M059J (cell line): ENCODE measurements at places on chromosomes 3 and 15. TPM values are rescaled to one million over a fixed set of nuclear protein-coding genes. Genes with fewer than 3 reads are reported as not detected.

GRCh38 chr15:41967506-41968206 is 4.7 kb downstream of the EHD4 start:
- DNase-seq: no peak

DNA sequence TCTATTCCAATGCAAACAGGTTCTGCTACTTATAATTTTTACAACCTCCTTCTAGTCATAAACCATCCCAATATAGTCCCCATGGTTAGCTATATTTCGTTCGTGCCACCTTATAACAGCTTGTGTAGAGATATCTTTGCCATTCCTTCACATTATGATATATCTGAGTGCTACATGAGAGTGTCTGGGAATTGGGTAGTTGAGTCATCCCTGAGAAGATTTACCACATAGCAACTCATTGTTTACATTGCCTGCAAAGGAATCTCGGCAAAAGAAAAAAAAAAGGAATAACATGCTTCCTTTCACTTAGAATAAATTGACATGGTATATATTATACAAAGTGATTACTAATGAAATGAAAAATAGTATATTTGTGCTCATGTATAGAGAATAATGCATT is 86.0 kb upstream of the VGLL3 start:
- peak; percentile 68 for DNase-seq

The CSPG5 gene
- 1.1 and 1.3 TPM in 2 replicates for total RNA-seq

The RTP3 gene
- 0.20 and 0.81 TPM in 2 replicates for total RNA-seq

The VIPR1 gene
- total RNA-seq: 0.12 and 0.15 TPM in 2 replicates
